Thoracic aorta (tissue), 2 donors: ENCODE measurements at places on chromosomes 12 and 14. TPM values are rescaled to one million over a fixed set of nuclear protein-coding genes. Genes with fewer than 3 reads are reported as not detected.

DNA sequence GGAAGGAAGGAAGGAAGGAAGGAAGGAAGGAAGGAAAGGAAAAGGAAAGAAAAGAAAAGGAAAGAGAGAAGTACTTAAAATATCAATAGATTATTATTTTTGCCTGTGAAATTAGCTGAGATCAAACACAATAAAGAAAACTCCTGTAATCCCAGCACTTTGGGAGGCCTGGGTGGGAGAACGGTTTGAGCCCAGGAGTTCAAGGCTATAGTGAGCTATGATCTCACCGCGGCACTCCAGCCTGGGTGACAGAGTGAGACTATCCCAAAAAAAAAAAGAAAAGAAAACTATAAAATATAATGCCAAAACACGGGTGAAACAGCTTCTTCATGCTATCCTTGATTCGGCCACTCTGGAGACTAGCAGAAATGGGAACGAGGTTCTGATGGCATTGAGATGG lies 26.2 kb upstream of the CKAP4 start:
- no peak overlapping the region for H3K27ac ChIP-seq
- H3K36me3 ChIP-seq = no peaks in the 10 kb centered on the region
- no peaks in the 10 kb centered on the region for H3K4me1 ChIP-seq
- H3K4me3 ChIP-seq = no peak overlapping the region
- no peak for DNase-seq
- no peaks in the 10 kb centered on the region for H3K27me3 ChIP-seq

DNA sequence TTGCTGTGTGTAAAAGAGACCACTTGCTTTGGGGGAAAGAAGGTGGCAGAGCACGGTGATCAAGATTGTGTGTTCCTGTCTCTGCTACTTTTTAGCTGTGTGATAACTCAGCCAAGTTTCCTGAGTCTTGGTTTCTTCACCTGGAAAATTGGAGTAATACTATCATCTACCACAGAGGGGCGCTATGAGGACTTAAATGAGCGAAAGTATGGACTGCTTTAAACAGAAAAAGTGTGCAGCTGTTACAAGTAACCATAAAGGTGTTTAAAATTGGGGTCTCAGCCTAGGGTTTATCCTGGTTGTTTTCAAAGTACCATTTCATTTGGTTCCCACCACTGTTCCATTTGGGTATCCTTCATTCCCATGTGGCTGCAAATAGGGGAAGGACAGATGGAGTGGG lies 65.9 kb upstream of the WSCD2 start:
- H3K27me3 ChIP-seq = no peaks in the 10 kb centered on the region
- no peaks in the 10 kb centered on the region for H3K36me3 ChIP-seq
- H3K4me1 ChIP-seq = no peaks in the 10 kb centered on the region
- DNase-seq = no peak
- H3K27ac ChIP-seq = no peak overlapping the region

- H3K4me1 ChIP-seq = peaks cover 3% of the 10 kb centered on the region
- H3K4me3 ChIP-seq = no peak overlapping the region
- no peaks in the 10 kb centered on the region for H3K27me3 ChIP-seq
- no peak overlapping the region for H3K27ac ChIP-seq
These were observed 120.2 kb downstream of the MON2 start for GRCh38 chr12:62586850-62587249.

- H3K4me1 ChIP-seq = no peaks in the 10 kb centered on the region
- H3K27ac ChIP-seq = no peak overlapping the region
- no peaks in the 10 kb centered on the region for H3K27me3 ChIP-seq
- H3K36me3 ChIP-seq = peaks cover 21% of the 10 kb centered on the region
- H3K4me3 ChIP-seq = no peak overlapping the region
These were observed 28.7 kb downstream of the GIT2 start for GRCh38 chr12:109967383-109968031.

DNA sequence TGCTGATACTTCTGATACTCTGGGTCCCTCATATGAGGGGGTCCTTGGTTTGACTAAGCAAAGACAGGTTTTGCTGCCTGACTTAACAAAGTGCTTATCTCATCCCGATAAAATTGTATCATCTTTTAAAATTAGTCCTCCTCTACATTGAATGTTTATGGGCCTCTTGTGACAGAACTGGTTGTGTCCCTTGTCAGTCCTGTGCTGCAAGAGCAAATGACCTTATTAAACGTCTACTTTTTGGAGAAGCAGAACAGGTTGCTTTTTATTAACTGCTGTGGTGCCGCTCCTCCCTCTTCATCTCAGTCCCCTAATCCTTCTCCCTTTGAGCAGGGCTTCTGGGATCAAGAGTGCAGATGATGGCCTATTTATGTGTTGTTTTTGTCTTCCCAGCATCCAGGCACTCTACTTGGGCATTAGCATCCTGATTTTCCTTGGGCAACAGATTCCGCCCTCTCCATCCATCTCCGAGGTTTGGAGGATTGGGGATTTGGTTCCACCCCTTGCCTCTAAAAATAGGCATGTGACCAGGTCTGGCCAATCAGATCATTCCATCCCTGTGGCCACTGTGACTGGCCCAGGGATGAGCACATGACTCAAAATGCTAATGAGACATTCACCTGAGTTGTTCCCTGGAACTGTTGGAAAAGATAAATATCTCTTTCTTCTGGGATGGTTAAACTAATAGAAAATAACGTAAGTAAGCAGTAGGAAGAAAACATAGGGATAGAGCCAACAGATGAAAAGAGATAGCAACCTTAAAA lies 2.9 kb upstream of the DENR start:
- H3K27me3 ChIP-seq = no peaks in the 10 kb centered on the region
- H3K4me3 ChIP-seq = no peak overlapping the region
- no peak overlapping the region for H3K27ac ChIP-seq
- DNase-seq = no peak
- peaks cover 11% of the 10 kb centered on the region for H3K4me1 ChIP-seq
- no peaks in the 10 kb centered on the region for H3K36me3 ChIP-seq

GRCh38 chr12:2696136-2696535 lies 98.6 kb upstream of the FKBP4 start:
- no peak overlapping the region for H3K4me3 ChIP-seq
- peaks cover 7% of the 10 kb centered on the region for H3K4me1 ChIP-seq
- H3K27me3 ChIP-seq = no peaks in the 10 kb centered on the region
- DNase-seq = no peak
- H3K27ac ChIP-seq = no peak overlapping the region
- peaks cover 4% of the 10 kb centered on the region for H3K36me3 ChIP-seq

GRCh38 chr14:53032161-53032803 lies 81.4 kb upstream of the FERMT2 start:
- H3K27ac ChIP-seq = no peak overlapping the region
- H3K4me1 ChIP-seq = peaks cover 47% of the 10 kb centered on the region
- H3K4me3 ChIP-seq = no peak overlapping the region
- no peak for DNase-seq

DNA sequence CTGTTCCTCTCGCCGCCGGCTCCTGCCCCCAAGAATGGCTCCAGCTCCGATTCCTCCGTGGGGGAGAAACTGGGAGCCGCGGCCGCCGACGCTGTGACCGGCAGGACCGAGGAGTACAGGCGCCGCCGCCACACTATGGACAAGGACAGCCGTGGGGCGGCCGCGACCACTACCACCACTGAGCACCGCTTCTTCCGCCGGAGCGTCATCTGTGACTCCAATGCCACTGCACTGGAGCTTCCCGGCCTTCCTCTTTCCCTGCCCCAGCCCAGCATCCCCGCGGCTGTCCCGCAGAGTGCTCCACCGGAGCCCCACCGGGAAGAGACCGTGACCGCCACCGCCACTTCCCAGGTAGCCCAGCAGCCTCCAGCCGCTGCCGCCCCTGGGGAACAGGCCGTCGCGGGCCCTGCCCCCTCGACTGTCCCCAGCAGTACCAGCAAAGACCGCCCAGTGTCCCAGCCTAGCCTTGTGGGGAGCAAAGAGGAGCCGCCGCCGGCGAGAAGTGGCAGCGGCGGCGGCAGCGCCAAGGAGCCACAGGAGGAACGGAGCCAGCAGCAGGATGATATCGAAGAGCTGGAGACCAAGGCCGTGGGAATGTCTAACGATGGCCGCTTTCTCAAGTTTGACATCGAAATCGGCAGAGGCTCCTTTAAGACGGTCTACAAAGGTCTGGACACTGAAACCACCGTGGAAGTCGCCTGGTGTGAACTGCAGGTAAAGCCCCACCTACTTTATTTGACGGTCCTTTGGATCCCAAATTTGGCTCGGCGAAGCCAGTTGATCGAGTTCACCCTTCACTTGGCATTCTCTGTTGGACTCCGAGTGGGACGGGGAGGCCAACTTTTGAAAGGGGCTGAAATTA lies 1.5 kb downstream of the WNK1 start:
- no peaks in the 10 kb centered on the region for H3K27me3 ChIP-seq
- peaks cover 24% of the 10 kb centered on the region for H3K4me1 ChIP-seq
- peak overlapping the region; percentile 89 for H3K4me3 ChIP-seq
- H3K27ac ChIP-seq = peak overlapping the region; percentile 96
- DNase-seq = no peak
- H3K36me3 ChIP-seq = no peaks in the 10 kb centered on the region

DNA sequence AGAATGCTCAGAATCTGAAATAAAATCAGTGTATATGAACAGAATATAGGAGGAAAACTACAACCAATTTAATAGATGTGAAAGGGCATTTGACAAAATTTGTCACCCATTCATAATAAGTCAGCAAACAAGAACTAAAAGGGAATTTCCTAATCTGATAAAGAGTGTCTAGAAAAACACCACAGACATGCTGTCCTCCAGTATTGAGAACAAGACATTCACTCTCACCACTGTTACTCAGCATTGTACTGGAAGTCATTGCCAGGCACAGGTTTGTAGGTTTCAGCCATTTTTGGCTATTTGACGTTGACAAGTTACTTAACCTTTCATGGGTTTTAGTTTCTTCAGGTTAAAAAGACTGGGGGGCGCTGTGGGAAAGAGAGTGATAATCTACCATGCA lies 13.2 kb downstream of the EIF2S1 start:
- H3K27ac ChIP-seq = no peak overlapping the region
- no peak for DNase-seq
- no peaks in the 10 kb centered on the region for H3K27me3 ChIP-seq
- H3K4me1 ChIP-seq = no peaks in the 10 kb centered on the region

KIF21A gene
- total RNA-seq = 3.8 TPM

ACAD10 gene
- total RNA-seq = 15.8 TPM

TAS2R46 gene
- 1.2 TPM for total RNA-seq

PMCH gene
- total RNA-seq = not detected
